Hindlimb muscle (tissue), 1 donor: ENCODE measurements at places on chromosomes 1 and 21.

GRCh38 chr1:81044708-81045107 is 756.0 kb upstream of the ADGRL2 start:
- no peak for DNase-seq

DNA sequence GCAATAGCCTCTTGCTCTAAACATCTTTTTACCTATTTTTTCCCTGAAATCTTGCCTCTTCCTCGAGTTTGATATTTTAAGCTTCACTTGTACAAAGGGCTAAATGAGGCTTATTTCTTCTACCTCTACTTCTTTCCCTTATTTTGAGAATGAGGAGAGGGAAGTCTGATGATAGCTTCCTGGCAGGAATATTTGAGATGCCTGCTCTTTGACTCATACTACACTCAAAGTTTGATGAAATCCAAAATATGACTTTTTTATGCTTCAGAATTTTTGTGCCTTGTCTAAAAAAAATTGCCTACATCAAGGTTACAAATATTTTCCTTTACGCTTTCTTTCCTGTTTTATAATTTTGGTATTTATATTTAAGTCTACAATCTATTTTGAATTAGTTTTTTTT is 624.4 kb upstream of the PLXNA2 start:
- DNase-seq: no peak

- DNase-seq: no peak
Measured at GRCh38 chr1:239228451-239228850, 157.9 kb upstream of the CHRM3 start.

- DNase-seq: no peak
Measured at GRCh38 chr1:3393024-3393986, 61.2 kb upstream of the ARHGEF16 start.

GRCh38 chr1:91529856-91530255 is 29.2 kb downstream of the CDC7 start:
- no peak for DNase-seq

GRCh38 chr21:14290576-14290975 is 74.6 kb downstream of the RBM11 start:
- DNase-seq: no peak

DNA sequence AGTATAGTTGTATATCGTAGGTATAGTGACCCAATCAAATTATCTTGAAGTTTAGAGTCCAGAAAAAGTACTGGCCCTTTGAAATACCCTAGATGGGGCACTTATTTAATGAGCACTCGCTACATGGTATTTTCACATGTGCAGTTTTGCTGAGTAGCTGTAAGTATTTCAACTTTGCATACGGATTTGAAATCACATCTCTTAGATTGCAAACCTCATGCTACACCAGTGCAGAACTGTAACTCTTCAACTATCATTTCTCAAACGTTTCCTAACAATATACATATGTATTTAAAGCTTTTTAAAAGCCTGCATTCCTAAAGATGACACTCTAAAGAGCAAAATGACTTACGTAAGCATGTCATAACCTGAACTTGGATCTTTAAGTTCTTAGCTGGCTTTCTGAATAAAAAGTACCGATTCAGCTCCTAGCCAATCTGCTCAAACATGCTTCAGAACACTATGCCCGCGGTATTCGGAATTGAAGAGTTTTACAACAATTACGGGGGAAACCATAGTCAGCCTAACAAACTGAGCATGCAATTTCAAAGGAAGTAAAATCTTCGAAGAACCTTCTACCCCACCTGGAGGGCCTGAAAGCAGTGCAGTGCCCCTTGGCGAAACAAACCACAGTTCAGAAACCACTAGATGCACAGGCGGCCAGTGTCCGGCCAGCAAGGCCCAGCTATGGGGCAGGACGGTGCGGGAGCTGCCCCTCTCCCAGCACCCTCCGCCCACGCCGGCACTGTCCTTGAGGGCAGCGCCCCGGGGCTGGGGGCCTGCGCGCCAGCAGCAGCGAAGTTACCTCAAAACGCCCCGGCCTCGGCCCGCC is 863 bp downstream of the FH start:
- peak; percentile 34 for DNase-seq

DNA sequence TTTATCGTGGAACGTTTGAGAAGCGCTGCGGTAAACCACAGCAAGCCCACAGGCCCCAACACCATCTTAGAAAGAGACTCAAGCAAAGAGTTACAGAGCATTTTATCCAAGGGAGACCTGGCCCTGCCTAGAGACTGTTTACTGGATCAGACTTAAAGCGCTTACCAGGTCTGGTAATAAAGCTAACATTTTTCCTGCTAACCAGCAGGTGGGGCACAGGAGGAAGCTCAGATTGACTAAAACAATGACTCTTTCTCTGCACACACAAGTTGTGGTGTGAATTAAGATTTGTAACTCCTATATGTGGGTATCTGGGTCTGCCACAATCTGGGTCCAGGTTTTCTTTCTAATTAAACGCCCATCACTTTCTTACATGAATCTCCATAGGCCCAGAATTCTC is 136.5 kb upstream of the ETS2 start:
- peak; percentile 18 for DNase-seq

DNA sequence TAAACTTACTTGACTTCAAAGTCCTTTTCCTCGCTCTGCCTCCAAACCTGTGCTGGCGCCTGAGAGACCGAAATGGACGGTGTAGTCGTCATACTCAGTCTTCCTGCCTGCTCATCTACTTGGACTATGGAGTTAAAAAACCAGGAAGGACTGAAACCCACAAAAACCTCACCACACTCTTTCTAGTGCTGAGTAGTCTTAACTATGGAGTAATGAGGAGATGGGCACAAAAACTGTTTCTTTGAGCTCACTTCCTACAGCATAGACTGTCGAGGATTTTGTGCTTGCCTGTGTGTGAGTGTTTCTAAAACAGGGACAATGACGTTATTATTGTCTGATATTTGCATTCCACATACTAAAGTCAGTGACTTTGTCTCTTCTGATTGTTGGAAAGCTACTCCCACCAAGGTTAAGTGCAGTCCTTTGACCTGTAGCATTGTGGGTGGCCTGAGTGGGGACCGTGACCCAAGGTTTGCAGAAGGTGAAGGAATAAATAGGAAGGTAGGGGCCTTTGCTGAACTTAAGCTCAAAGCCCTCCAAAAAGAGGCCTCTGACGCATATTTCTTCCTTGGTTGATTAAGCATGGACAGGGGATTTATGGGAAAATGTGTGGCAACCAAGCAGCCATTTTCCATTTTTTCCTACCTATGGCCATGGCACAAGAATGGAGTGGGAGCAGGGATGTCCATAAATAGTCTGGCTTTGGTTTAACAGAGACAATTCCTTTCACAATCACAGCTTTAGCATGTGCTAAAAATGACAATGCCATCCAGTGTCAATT is 109.6 kb downstream of the ZBTB18 start:
- DNase-seq: no peak

DNA sequence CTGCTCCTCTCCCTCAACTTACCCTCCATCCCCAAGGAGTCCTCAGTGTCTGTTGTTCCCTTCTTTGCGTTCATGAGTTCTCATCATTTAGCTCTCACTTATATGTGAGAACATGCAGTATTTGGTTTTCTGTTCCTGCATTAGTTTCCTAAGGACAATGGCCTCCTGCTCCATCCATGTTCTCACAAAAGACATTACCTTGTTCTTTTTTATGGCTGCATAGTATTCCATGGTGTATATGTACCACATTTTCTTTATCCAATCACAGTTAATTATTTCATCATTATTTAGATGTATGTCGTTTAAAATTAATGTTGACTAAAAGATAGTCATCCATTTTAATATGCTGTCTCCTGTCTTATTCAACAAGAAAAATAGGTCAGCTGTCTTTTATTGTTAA is 134.1 kb downstream of the CRB1 start:
- DNase-seq: no peak

GRCh38 chr21:44817914-44818639 is at the start of gene SUMO3:
Gene SUMO3, minus strand, starts transcription at chr21:44818062. Its CDS starts 94 bp downstream, at chr21:44817968.
- peak; percentile 91 for DNase-seq

DNA sequence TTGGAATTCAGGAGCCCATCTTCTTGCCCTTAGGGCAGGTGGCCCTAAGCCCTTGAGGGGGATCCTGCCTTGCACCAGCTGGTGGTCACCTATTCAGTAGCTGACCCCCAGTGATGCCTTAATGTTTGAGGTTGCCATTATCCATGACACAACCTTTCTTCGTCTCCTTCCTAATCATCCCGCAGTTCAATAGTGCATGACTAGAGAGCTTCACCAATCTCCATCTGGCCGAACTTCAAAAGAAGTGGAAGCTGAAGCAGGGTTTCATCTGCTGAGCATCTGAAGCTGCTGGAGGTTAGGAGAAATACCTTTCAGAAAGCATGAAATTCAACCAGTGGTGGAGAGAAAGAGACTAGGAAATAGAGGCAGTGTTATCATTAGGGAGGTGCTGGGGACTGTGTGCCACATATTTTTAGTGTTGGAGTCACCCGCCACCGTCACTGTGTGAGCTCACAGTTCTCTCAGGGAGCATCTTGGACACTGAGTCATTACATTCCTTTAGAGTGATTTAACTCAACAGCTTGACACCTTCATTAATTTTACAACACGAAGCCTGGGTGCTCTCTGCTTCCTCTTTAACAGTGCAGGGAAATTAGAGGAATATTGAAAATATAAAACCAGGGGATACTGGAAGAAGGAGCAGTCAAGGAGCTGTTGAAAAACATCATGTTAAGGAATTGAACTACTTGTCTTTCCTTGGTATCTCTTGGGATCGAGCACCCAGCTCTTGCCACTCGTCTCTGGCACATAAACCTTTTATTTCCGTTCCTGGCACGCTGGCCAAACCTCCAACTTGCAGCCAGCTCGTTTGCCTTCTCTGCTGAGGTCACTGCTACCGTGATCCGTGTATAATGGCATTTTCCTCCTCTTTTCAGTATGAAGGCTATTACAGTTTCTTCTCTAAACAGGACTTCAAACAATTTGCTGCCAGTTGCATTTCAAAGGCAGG is 53.6 kb downstream of the PEX14 start:
- DNase-seq: no peak

GRCh38 chr1:35175602-35176001 is 17.3 kb downstream of the SFPQ start:
- DNase-seq: no peak

DNA sequence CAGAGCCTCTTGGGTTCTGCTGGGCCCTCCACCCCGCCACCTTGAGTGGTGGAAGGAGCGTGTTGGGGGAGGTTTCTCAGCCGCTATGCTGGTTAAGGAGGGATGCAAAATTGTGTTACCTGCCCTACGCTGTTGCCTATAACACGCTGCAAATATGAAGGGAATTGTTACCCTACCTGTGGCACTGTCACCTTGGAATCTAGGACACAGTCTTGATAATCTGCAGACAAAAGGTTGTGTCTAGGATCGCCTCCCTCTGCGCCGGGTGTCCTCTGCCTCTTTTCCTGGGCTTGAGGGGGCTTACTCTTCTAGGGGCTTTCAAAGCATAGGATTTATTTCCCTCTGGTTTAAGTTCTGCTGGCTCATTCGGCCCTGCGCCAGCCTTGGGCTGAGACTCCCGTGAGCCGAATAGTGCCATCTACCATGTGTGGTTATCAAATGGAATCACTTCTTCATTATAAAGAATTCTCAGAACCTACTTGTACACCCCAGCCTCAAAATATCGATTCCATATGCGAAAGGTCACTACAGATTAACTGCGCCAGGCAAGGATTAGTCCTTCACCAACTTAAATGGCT is 697 bp downstream of the SLC22A15 start:
- no peak for DNase-seq

- DNase-seq: no peak
Measured at GRCh38 chr1:176122282-176122681, 84.8 kb downstream of the COP1 start.

DNA sequence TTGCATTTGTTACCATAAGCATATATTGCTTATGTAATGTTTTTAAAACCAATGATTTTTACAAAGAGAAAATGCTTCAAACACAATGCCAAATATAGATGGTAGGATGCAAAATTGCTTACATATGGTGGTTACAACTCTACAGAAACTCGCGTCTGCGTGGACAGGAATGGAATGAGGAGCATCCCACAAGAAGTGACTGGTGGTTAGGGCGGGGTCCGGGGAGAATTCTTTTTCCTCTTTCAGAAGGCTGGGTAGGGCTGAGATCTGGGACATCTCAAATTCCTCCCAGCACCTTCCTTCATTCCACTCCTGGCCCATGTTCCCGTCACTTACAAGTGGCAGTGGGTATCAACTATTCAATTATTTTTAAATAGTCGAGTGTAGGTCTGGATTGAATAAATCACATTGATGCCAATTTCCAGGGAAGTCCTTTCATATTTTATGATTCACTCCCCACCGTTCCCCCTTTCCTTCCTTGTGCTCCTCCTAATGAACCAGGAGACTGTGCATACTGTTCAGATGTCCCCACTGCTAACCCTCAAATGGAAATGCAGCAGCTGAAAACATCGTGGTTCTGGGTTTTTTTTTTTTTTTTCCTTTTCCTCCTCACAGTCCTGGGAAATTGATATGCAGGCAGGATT is 174.5 kb upstream of the POU3F1 start:
- DNase-seq: no peak

GRCh38 chr1:43271186-43272118 is 1.7 kb downstream of the TMEM125 start:
- no peak for DNase-seq

GRCh38 chr1:46341222-46342083 is 846 bp downstream of the NSUN4 start:
- DNase-seq: no peak

DNA sequence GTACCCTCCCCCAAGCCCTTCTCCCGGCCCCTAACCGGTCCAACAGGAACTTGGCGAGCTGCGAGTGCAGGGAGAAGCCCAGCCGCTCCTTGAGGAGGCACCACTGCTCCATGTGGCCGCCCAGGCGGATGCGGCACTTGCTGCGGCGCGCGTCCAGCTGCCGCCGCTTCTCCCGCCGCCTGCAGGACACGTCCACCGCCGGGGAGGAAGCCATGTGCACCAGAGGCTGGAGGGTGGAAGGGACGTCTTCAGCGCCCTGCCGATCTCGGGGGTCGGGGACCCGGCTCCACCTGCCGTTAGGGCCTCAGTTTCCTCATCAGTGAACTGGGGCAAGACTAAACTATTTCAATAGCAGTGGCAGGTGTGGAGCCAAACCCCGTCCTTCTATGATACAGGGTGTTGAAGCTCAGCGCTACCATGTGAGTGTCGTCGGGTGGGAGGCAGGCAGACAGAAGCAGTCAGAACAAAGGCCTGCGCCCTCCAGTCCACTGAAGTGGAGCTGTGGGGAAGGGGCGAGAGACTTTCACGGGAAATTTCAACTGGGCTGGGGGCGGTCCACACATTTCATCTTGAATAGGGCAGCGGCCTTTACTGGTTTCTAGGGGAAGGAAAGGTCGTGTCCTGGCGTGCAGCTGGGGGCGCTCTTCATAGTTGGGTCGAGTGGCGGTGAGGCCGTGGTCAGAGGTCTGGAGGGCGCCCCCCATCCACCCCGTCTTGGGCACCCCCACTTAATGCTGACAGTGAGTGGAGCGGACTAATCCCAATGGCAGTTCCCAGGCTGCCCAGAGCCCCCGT is 592 bp downstream of the ZNF692 start:
- DNase-seq: peak; percentile 68

- DNase-seq: no peak
Measured at GRCh38 chr1:171566467-171566866, 55.6 kb upstream of the MYOCOS start.

GRCh38 chr1:227725046-227725445 is 10.1 kb downstream of the JMJD4 start:
- no peak for DNase-seq

GRCh38 chr1:235045921-235046601 is 82.6 kb downstream of the TOMM20 start:
- DNase-seq: no peak
